ENCODE measurements at places on chromosomes 16 and 17.

DNA sequence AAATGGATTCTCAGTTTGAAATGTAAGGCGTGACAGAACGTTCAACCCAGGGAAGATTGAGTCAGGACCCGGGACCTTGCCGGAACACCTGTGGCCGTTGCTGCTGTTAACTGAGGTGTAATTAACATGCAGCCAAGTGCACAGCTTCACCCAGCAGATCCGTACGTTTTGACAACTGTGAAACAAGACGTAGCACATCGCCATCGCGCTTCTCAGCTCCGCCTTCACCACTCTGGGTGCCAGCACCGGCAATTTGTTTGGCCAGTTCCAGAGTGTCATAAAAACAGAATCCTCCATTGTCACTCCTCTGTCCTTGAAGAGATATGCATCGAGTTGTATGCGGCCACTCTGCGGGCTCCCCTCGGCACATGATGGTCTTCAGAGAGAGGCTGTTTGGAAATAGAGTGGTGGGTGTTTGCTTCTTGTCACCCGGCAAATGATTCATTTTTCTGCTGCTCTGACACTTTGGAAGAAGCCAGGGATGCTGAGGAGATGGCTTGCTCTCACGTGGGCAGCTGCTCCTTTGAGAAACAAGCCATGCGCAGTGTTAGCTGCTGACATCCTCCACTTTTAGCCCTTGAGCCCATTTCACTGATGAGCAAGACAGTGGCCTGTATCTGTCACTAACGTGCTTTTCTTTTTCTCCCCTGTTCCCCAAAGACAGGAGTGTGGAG is 22.6 kb downstream of the NAA60 start:
- no peak for DNase-seq

- no peak for DNase-seq
Observed at GRCh38 chr16:4322121-4323052, 6.5 kb downstream of the GLIS2 start.

- no peak for DNase-seq
Observed at GRCh38 chr17:48068491-48068961, 20.4 kb downstream of the NFE2L1 start.

GRCh38 chr17:48429156-48429555 is 858 bp downstream of the SKAP1 start:
- DNase-seq: no peak

DNA sequence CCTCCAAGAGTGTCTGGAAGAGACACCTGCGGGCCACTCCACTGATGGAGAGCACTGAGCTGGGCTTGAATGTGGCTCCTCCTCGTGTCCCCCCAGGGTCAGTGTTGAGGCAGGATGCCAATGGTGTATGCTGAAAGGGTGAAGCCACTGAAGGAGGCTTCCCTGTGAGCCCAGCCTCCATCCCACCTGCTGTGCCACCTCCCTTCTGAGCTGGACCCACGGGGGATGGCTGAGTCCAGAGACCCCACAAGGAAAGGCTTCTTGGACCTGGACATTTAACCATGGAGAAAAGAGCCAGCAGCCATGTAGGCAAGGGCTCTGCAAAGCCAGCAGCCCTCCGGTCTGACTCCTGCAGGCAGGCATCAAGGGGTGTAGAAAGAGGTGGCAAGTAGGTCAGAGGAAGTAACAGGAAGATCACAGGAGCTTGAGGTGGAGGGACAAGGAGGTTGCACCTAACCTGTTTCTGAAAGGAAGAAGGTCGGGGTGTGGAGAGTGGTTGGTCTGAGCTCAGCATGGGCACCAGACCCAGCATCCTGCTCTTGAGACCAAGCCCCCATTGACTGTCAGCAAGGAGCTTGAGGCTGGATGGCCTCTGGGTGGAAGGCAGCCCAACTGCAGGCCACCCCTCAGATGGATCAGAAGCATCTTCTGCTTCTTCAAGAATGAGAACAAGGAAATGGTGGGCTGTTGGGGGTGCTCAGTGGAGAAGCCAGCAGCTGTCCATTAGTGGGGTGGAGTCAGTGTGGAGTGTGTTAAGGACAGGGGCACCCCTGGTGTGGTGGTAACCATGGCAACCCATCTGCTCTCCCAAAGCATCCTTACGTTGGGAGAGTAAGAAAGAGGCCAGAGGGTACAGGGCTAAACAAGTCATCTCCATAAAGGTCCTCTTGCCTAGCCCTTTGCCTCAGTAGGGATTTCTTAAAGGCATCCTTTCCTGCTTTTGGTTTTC is 80.7 kb downstream of the PLD6 start:
- DNase-seq: no peak

- no peak for DNase-seq
Observed at GRCh38 chr16:65989861-65990604, 376.5 kb upstream of the CDH5 start.

- DNase-seq: no peak
Observed at GRCh38 chr17:47239967-47240651, 13.5 kb upstream of the ITGB3 start.

DNA sequence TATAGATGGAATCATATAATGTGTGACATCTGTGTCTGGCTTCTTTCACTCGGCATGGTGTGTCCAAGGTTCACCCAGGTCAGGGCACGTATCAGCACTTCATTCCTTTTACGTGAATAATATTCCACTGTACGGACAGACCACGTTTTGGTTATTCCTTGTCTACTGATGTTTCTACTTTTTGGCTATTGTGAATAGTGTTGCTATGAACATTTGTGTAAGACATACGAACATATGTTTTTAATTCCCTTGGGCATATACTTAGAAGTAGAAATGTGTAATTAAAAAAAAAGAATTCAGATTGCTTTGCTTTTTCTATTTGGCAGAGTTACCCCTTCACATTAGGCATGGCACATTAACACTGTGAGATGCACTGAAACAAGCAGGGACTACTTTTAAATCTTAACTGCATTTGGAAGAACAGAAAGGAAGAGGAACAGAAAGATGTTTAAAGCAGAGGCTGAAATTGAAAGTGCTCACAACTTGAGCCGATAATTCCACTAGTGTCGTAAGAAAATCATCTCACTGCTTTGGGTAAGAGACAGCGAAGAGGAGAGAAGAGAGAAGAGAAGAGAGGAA is 105.3 kb downstream of the VPS53 start:
- peak; percentile 42 for DNase-seq

DNA sequence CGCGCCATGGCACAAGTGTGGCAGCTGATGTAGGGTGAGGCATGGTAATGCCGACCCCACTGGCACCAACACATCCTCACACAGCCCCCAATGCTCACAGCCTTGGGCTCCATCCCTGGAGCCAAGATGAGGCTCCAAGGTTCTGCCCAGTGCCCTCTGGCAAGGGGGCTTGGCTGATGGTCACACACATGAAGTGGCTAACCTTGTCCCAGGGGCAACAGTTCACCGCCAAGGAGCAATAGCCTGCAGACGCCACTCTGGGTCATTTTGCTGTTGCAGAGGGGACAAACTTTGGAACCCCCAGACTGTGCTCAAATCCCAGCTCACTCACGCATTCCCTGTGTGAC is 26.8 kb downstream of the TNFRSF13B start:
- no peak for DNase-seq

- DNase-seq: no peak
Observed at GRCh38 chr16:59048876-59049275, 314.8 kb upstream of the GOT2 start.

GRCh38 chr17:40068584-40068916 is 5.8 kb downstream of the THRA start:
- no peak for DNase-seq

GRCh38 chr17:67376737-67377487 is at the start of gene PITPNC1:
Gene PITPNC1, plus strand, starts transcription at chr17:67377281.
- peak; percentile 90 for DNase-seq

- DNase-seq: no peak
Observed at GRCh38 chr16:69941251-69942098, 9.7 kb upstream of the CLEC18A start.

DNA sequence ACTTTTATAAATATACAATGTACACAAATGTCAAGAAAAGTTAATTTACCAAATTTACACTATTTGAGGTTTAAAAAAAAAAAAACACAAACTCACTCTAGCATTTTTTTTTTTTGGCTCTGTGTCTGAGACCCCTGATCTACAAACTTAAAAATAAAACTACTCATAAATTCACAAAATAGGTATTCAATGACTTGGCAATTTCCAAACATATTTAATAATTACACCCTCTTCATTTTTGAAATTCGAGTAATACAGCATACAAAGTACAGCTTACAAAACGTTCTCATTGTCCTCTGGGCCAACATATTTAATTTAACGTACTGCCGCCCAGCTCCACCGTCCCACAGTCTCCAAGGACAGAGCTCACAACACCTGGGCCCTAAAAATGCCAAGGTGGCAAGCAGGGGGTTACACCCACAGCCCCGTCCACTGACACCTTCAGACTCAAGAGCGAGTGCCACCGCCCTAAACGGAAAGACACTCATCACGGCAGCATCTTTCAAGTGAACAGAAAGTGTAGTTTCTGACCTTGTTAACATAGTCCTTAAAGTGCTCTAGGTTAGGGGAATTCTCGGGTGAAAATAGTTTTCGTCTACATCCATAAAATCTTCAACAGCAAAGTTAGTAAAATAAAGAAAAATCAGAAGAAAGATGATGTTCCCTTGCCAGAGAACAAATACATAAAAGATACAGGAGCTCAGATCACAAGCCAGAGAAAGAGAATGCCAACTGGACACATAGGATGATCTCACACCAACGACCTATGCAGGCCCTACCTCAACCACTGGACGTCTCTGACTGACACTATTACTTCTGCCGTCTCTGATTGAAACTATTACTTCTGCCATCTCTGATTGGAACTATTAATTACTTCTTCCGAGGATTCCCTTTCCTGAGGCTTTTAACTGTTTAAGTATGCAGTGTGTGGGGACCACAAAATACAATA is 4.2 kb downstream of the ADCY9 start:
- DNase-seq: no peak

GRCh38 chr16:600781-601180 is 10.9 kb downstream of the RAB40C start:
- no peak for DNase-seq

GRCh38 chr16:57549730-57550129 is 7.3 kb downstream of the ADGRG5 start:
- DNase-seq: no peak

- DNase-seq: no peak
Observed at GRCh38 chr16:58021661-58022551, 3.6 kb upstream of the MMP15 start.

GRCh38 chr17:32493571-32493970 is 6.8 kb downstream of the CDK5R1 start:
- no peak for DNase-seq

DNA sequence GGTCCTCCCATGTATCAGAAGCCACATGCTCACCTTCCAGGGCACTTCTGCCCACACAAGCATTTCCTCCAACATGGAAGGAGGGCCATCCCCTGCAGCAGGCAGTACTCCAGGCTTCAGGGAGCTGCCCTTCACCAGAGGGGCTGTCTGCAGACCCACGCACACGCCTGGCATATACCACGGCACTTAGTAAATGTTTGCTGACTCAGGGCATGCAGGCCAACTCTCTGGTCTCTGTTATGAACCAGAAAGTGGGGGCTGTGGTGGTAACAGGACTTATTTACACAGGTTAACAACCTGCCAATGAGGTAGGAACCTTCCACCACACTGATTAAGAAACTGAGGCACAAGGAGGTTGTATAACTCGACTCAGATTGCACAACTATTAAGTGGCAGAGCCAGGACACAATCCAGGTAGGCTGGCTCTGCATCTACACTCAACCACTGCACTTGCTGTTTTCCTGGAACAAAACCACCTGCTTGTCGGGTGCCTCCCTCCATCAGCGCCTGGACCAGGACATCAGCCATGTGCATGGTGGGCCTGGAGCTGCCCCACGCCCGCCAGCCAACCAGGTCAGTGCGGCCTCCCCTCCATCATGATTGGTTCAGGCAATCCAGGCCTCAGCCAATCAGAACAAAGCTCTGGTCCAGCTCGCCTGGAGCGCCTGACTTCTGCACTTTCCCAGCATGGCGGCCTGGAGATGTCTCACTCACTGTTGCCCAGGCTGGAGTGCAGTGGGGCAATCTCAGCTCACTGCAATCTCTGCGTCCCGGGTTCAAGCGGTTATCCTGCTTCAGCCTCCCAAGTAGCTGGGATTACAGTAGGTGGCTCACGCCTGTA is 19.2 kb downstream of the ACTG1 start:
- no peak for DNase-seq

DNA sequence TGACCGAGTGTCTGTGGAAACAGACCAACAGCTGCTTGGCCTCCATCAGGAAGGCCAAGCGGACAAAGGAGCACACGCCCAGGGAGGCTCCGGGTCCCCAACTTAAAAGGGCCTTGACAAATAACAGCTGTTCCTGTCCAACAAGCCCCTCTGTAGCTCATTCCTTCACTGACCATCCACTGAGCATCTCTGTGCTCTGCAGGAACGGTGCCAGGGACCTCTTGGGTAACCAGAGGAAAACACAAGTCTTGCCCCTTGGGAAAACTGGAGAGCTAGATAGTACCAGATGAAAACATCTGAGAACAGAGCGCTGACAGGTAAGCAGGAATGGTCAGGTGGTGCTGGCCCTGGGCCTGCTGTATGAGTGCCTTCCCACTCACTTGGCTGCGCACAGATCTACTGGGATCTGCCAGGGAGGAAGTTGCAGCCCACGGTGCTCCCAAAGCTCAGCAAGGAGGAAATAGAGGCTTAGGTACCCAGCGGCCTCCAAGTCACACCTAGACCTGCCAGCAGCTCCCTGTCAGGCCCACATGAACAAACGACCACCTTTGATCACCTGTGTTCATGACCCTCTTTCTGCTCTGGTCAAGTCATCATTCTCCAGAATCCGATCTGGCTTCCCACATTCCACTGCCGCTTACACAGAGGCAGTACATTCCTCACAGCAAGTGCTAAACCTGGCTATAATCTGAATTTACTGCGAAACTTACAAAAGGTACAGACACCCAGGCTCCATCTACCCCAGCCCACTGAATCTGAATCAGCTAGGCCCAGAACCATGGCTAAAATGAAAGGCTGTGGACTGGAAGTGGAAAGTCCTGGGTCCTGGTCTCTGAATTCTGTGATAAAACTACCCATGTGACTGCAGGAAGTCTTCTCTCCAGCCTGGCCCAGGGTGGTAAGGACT is 12.5 kb downstream of the DCAKD start:
- DNase-seq: no peak

- DNase-seq: no peak
Observed at GRCh38 chr16:54633943-54634362, 296.7 kb upstream of the IRX5 start.

- DNase-seq: no peak
Observed at GRCh38 chr16:83247767-83248372, 559.9 kb upstream of the HSBP1 start.

DNA sequence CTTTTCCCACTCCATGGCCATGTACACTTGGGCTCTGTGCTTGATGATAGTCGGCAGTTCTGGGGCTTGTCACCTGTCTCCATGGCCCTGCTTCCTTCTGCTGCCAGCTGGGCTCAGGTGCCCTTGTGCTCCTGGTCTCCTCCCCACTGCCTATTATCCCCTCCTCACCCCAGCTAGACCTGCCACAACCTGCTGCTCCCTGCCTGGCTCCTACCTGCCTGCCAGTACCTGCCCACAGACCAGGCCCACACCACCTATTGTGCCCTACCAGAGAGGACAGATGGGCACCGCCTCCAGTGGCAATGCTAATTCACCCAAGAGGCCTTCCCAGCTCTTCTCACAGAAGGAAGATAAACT is 538 bp upstream of the RAPGEFL1 start:
- no peak for DNase-seq

- DNase-seq: no peak
Observed at GRCh38 chr16:83568345-83568744, 239.4 kb upstream of the HSBP1 start.

- no peak for DNase-seq
Observed at GRCh38 chr17:40540448-40540847, 24.8 kb downstream of the CCR7 start.

GRCh38 chr17:17822616-17823015 is 14.2 kb downstream of the SREBF1 start:
- DNase-seq: no peak

- no peak for DNase-seq
Observed at GRCh38 chr17:21278450-21279197, 5.9 kb upstream of the MAP2K3 start.

GRCh38 chr17:34683390-34683789 is 104.0 kb downstream of the TMEM132E start:
- no peak for DNase-seq

Data from GM13976 (cell line).